ENCODE measurements at places on chromosomes 16 and 17. TPM values are rescaled to one million over a fixed set of nuclear protein-coding genes. Genes with fewer than 3 reads are reported as not detected.

DNA sequence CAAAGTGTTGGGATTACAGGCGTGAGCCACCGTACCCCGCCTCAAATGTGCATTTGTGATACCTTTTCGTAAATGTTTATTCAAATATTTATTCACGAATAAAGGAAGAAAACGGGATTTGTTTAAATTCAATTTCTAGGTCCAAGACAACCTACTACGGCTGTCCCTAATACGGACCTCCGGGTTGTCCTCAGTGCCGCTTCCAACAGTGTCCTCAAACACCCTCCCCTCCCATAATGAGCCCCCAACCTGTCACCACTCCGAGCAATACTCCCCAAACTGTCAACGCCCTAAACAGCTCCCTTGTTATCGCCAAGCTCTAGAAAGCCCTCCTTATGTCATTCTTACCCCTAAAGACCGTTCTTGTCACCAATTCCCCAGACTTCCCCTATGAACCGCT lies 539 bp upstream of the GABARAPL2 start:
- ATAC-seq = no peak

KPNB1 gene
- total RNA-seq = 232 TPM

DNA sequence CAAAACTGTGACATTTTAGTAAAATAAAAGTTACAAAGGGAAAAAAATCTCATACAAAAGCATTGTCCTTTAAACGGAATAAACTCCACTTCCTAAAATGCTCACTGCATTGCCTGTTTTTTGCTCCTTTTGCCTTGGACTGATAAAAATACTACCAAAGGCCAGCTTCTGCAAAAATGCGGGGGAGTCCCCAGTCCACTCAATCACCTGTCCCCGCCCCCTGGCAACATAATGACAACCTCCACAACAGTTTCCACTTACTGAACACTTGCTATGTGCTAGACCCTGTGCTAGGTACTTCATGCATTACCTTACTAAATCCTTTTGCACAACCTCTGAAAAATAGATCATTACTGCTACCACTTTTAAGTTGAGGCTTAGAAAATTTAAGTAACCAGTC lies 172.7 kb upstream of the CCL2 start:
- ATAC-seq = no peak

PRR11 gene
- 25.4 TPM for total RNA-seq

GRCh38 chr16:51050377-51050706 lies 100.7 kb downstream of the SALL1 start:
- ATAC-seq = no peak

GRCh38 chr17:49467175-49467574 lies 27.9 kb upstream of the NGFR start:
- ATAC-seq = no peak
